ENCODE measurements at places on chromosomes 13 and 19.

- no peak for DNase-seq
- no peak overlapping the region for H3K4me3 ChIP-seq
- peaks cover 39% of the 10 kb centered on the region for H3K36me3 ChIP-seq
- no peaks in the 10 kb centered on the region for H3K27me3 ChIP-seq
- peaks cover 80% of the 10 kb centered on the region for H3K4me1 ChIP-seq
These were observed 77.3 kb upstream of the GPR183 start for GRCh38 chr13:99384468-99384867.

- H3K4me3 ChIP-seq: no peak overlapping the region
- H3K4me1 ChIP-seq: no peaks in the 10 kb centered on the region
- no peaks in the 10 kb centered on the region for H3K36me3 ChIP-seq
- DNase-seq: no peak
- no peak overlapping the region for H3K27ac ChIP-seq
These were observed 545.4 kb downstream of the SUCLA2 start for GRCh38 chr13:47455626-47456025.

- no peaks in the 10 kb centered on the region for H3K4me1 ChIP-seq
- H3K36me3 ChIP-seq: no peaks in the 10 kb centered on the region
- DNase-seq: no peak
- H3K27me3 ChIP-seq: no peaks in the 10 kb centered on the region
- no peak overlapping the region for H3K4me3 ChIP-seq
These were observed 58.1 kb downstream of the ZNF536 start for GRCh38 chr19:30430206-30430734.

GRCh38 chr19:56348289-56348877 lies 33.7 kb upstream of the ZSCAN5A start:
- no peaks in the 10 kb centered on the region for H3K4me1 ChIP-seq
- no peak overlapping the region for H3K4me3 ChIP-seq
- DNase-seq: no peak

- no peak overlapping the region for H3K27ac ChIP-seq
- DNase-seq: no peak
- H3K4me3 ChIP-seq: no peak overlapping the region
- H3K4me1 ChIP-seq: peaks cover 3% of the 10 kb centered on the region
- H3K27me3 ChIP-seq: no peaks in the 10 kb centered on the region
These were observed 18.2 kb downstream of the HIPK4 start for GRCh38 chr19:40371802-40372122.

- H3K4me3 ChIP-seq: no peak overlapping the region
- peaks cover 10% of the 10 kb centered on the region for H3K4me1 ChIP-seq
These were observed 517.3 kb downstream of the KLF12 start for GRCh38 chr13:73616861-73617260.

GRCh38 chr19:2507109-2507508 lies 31.2 kb downstream of the GADD45B start:
- no peak overlapping the region for H3K27ac ChIP-seq
- DNase-seq: peak; percentile 33
- H3K36me3 ChIP-seq: no peaks in the 10 kb centered on the region
- peaks cover 2% of the 10 kb centered on the region for H3K27me3 ChIP-seq
- H3K4me1 ChIP-seq: peaks cover 21% of the 10 kb centered on the region

DNA sequence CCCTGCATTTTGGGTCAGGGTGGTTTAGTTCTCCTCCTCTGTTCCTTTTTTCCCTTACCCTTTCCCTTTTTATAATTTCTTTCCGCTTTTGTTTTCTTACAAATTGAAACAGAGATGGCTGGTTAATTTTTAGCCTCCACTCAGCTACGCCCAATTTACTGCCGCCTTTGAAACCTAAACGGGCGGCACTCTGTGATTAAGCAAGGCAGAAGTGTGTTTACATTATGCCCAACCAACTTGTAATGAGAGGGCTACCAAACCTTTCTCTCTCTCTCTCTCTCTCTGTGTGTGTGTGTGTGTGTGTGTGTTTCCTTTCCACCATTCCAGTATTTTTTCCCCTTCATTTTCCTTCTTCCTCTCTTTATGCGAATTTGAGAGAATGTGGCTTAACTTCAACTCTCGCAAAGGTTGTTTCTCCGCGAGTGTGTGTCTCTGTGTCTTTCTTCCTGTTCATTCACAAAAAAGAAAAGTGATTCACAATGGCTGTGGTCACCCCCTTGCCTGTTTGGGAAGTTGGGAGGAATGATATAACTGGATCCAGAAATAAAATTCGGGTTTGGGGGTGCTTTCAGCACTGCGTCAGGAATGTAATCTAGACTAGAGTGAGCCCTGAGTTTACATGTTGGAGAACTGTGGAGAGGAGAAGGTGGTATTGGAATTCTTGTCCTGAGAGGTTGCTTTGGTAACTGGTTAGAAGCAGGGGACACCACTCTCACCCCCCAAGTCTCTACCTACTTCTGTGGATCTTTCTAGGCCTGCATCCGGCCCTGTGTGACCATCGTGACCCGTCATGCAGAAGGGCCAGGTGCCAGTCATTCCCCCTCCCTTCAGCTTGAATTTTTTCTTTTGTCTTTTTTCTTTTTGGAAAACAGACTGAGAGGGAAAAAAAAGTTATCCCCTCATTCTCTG lies 31.4 kb downstream of the NFIX start:
- peaks cover 13% of the 10 kb centered on the region for H3K4me1 ChIP-seq
- peaks cover 42% of the 10 kb centered on the region for H3K27me3 ChIP-seq
- no peak overlapping the region for H3K4me3 ChIP-seq
- no peaks in the 10 kb centered on the region for H3K36me3 ChIP-seq
- DNase-seq: no peak

DNA sequence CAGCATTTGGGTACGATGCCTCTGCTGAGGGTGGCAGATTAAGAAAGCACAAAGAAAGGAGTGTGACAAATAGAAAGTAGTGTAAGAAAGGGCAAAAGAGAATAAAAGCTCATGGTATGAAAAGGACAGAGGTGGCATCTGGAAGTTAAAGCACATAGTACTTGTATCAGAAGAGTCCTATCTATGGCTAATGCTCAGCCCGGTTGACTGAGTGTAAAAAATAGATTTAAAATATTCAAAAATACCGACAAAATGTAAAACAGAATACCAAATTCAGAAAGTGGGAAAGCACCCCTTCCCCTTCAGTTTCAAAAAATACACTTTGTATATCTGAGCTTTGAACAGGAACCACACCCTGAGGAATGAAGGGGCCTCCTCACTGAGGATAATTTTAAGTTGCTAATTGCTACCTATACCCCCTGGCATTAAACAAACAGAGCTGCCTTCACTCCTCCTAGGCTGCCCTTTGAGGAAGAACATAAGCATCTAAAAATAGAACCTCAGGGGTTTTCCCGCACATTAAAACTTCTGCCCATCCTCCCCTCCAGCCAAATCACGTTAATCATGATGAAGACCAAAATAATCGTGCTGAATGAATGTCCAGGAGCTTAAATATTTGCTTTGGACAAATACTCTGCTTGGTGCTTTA lies 43.3 kb downstream of the DLEU7 start:
- peaks cover 19% of the 10 kb centered on the region for H3K4me1 ChIP-seq
- no peak for DNase-seq
- no peak overlapping the region for H3K4me3 ChIP-seq
- no peak overlapping the region for H3K27ac ChIP-seq
- H3K27me3 ChIP-seq: peaks cover 6% of the 10 kb centered on the region
- no peaks in the 10 kb centered on the region for H3K36me3 ChIP-seq

GRCh38 chr13:96299235-96299634 lies 209.3 kb downstream of the HS6ST3 start:
- H3K27me3 ChIP-seq: no peaks in the 10 kb centered on the region
- H3K27ac ChIP-seq: no peak overlapping the region
- no peak overlapping the region for H3K4me3 ChIP-seq
- no peaks in the 10 kb centered on the region for H3K4me1 ChIP-seq

DNA sequence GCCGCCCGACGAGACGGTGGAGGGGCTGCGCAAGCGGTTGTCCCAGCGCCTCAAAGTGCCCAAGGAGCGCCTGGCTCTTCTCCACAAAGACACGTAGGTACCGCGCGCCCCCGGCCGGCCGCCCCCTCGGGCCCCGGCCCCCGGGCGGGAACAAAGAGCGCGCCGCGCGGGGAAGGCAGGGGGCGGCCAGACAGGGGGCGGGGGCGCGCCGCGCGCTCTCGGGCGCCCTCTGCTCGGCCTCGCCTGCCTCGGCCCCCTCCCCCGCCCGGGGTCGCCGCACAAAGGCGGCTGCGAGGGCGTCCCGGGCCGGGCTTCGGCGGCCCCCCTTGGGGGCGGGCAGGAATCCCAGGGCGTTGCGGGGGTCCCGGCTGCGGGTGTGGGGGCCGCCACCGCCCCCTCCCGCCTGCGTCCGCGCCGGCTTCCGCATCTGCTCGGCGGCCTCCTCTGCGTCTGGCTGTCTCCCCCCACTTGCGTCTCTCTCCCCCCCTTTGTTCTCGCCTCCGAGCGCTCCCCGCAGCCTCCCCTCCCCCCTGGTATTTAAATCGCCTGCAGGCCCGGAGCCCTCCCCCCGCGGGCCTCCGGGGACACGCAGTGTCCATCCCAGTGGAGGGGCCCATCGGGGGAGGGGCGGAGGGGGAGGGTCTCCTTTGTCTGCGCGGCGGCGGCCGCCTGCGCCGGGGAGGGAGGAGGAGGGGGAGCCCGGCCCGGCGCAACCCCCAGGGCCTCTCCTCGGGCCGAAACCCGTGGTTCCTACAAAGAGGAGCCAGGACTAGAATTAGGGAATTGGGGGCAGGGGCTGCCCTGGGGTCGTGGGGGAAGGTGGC lies 2.3 kb downstream of the MIDN start:
- H3K4me1 ChIP-seq: peaks cover 7% of the 10 kb centered on the region
- H3K27me3 ChIP-seq: no peaks in the 10 kb centered on the region
- H3K4me3 ChIP-seq: peak overlapping the region; percentile 93
- no peak for DNase-seq

DNA sequence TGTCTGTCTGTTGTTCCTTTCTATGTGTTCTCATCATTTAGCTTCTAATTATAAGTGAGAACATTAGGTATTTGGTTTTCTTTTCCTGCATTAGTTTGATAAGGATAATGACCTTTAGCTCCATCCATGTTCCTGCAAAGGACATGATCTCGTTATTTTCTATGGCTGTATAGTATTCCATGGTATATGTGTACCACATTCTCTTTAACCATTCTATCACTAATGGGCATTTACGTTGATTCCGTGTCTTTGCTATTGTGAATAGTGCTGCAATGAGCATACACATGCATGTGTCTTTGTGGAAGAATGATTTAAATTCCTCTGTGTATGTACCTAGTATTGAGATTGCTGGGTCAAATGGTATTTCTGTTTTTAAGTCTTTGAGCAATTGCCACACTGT lies 1799.7 kb downstream of the SLITRK5 start:
- H3K27me3 ChIP-seq: no peaks in the 10 kb centered on the region
- H3K4me1 ChIP-seq: no peaks in the 10 kb centered on the region
- no peak overlapping the region for H3K27ac ChIP-seq

DNA sequence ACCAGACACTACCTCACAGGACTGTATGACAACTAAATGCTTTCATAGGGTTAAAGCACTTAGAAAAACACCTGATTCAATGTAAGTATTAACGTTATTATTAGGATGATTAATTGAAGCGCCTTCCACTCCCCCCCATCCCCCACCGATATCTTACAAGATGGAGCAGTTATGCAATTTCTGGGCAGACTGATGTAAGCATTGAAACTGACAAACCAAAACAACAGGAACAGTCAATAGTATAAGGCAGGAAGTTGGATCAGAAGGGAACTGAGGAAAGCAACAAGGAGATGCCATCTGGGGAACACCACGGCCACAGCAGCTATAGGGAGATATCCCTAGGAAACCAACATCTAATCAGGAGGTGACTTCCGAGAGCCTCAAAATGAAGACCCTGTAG lies 3.8 kb downstream of the LCP1 start:
- H3K4me1 ChIP-seq: peaks cover 60% of the 10 kb centered on the region
- peak overlapping the region; percentile 94 for H3K4me3 ChIP-seq

GRCh38 chr19:40421993-40422747 lies 3.6 kb downstream of the SERTAD1 start:
- H3K27ac ChIP-seq: peak overlapping the region; percentile 64
- peaks cover 20% of the 10 kb centered on the region for H3K4me1 ChIP-seq
- no peak for DNase-seq
- H3K36me3 ChIP-seq: peaks cover 16% of the 10 kb centered on the region

DNA sequence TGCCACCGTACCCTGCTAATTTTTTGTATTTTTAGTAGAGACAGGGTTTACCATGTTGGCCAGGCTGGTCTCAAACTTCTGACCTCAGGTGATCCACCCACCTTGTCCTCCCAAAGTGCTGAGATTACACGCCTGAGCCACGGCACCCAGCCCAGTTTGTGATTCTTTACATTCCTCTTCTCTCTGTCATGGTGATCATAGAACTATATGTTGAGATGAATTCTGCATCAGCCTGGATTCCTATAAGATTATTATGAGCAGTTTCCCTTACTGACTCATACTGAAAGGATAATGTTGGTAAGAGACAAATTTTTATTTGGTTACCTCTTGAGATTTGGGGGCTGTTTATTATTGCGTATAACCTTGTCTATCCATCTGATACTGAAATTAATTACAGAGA lies 121.5 kb upstream of the CSNK1A1L start:
- H3K27ac ChIP-seq: no peak overlapping the region
- H3K36me3 ChIP-seq: no peaks in the 10 kb centered on the region
- H3K27me3 ChIP-seq: no peaks in the 10 kb centered on the region
- H3K4me1 ChIP-seq: no peaks in the 10 kb centered on the region
- DNase-seq: no peak

- H3K27me3 ChIP-seq: no peaks in the 10 kb centered on the region
- peak overlapping the region; percentile 98 for H3K27ac ChIP-seq
- peak; percentile 85 for DNase-seq
- H3K36me3 ChIP-seq: peaks cover 82% of the 10 kb centered on the region
- H3K4me1 ChIP-seq: peaks cover 35% of the 10 kb centered on the region
- H3K4me3 ChIP-seq: peak overlapping the region; percentile 74
These were observed 6.1 kb downstream of the SLC35E1 start for GRCh38 chr19:16566161-16566560.

DNA sequence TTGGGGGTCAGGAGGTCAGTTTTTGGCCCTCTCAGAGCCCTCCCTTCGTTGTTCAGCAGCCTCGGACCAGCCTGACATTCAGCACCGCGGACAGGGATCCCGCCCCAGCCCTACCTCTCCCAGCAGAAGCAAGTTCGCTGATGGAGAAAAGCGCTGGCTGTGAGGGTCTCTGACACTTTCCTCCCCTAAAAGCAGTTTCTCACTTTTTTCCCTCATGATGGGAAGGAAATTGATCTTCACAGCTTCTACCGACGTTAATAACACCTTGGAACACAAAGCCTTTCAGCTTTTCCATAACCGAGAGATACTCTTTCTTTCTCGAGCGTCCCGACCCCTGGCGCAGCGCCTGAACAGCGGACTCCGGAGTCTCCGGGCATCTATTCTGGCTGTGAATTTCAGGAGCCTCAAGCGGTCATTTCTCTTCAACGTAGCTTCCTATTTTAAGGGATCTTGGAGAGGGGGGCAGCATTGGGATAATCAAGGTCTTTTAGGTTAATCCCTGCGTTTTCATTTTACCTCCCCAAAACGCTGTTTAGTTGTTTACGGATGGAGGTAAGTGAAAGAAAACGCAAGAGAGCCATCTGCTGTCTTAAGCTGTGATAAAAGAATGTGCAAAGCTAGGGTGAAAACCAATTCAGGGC lies 467.2 kb downstream of the ITGBL1 start:
- H3K36me3 ChIP-seq: no peaks in the 10 kb centered on the region
- peaks cover 51% of the 10 kb centered on the region for H3K27me3 ChIP-seq
- no peak for DNase-seq

GRCh38 chr19:10238172-10238783 lies 7.1 kb upstream of the S1PR2 start:
- no peaks in the 10 kb centered on the region for H3K27me3 ChIP-seq
- H3K4me3 ChIP-seq: no peak overlapping the region
- H3K4me1 ChIP-seq: peaks cover 13% of the 10 kb centered on the region
- DNase-seq: no peak
- H3K27ac ChIP-seq: no peak overlapping the region

All from activated T-helper 2 cell treated with anti-CD3 and anti-CD28 coated beads, Interferon-gamma antibody, Interleukin-2, Interleukin-4, amounts not matched to agents 10 μg/mL and 5 μg/mL and 100 μg/mL, durations not matched to agents 14 hours and 24 hours and 36 hours (primary cell).